ENCODE measurements at places on chromosomes 13 and 19.

GRCh38 chr13:87274209-87274819 lies 396.9 kb upstream of the SLITRK5 start:
- peak; percentile 77 for DNase-seq
- no peaks in the 10 kb centered on the region for H3K4me1 ChIP-seq
- H3K27me3 ChIP-seq = no peaks in the 10 kb centered on the region
- H3K36me3 ChIP-seq = no peaks in the 10 kb centered on the region

- H3K36me3 ChIP-seq = no peaks in the 10 kb centered on the region
- no peaks in the 10 kb centered on the region for H3K27me3 ChIP-seq
- no peak for DNase-seq
- H3K27ac ChIP-seq = no peak overlapping the region
Measured at GRCh38 chr13:94712812-94713560, 641 bp upstream of the SOX21 start.

DNA sequence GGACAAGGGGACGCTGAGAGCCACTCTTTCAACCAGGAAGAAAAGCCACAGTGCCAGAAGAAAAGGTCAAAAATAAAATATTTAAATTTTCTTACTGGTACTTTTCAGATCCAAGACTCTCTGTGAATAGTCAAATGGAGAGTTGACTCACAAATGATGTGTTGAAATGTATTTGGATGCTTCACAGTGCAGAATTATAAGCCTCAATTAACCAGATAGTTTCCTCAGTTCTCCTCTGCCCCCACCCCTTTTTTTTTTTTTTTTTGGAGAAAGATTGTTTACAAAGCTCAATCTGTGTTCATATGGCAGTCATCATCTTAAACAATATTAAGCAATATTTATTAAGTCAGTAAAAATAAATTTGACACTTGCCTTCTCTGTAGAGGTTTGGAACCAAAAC lies 470.8 kb downstream of the FGF9 start:
- H3K27ac ChIP-seq = no peak overlapping the region
- H3K4me3 ChIP-seq = no peak overlapping the region
- DNase-seq = no peak
- H3K4me1 ChIP-seq = no peaks in the 10 kb centered on the region

GRCh38 chr19:15874821-15875474 lies 22.9 kb downstream of the CYP4F2 start:
- no peaks in the 10 kb centered on the region for H3K36me3 ChIP-seq
- H3K27ac ChIP-seq = no peak overlapping the region
- H3K4me3 ChIP-seq = no peak overlapping the region
- no peaks in the 10 kb centered on the region for H3K4me1 ChIP-seq

GRCh38 chr13:40692946-40693345 lies 26.5 kb upstream of the FOXO1 start:
- H3K4me1 ChIP-seq = peaks cover 5% of the 10 kb centered on the region
- no peaks in the 10 kb centered on the region for H3K36me3 ChIP-seq
- H3K4me3 ChIP-seq = no peak overlapping the region
- peak; percentile 29 for DNase-seq
- H3K27ac ChIP-seq = no peak overlapping the region
- H3K27me3 ChIP-seq = no peaks in the 10 kb centered on the region

DNA sequence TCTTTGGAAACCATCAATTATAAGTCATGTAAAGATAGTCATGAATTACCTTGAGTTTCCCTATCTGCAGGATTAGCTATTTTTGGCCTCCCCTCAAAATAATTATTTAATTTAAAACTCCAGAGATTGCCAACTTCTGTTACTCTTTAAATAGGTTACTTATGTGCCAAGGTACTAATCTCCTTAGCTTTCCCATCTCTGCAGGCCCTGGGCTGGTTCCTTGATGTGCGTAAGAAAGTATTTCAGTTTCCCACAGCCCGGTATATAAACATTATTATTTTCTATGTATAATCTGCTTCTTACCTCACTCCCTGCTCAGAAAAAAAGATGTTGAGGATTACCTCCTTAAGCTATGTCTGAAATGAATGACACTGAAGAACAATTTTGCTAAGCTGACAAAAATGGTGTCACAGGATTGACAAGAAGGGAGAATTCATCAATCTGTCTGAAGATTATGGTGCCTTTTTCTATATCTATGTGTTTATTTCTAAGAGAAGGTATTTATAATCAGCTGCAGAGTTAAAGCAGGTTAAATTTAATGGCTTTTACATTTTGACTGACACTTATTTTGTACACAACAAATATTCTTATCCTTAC lies 1697.2 kb upstream of the PCDH20 start:
- H3K27ac ChIP-seq = no peak overlapping the region
- no peak for DNase-seq
- no peaks in the 10 kb centered on the region for H3K27me3 ChIP-seq
- no peaks in the 10 kb centered on the region for H3K4me1 ChIP-seq
- no peaks in the 10 kb centered on the region for H3K36me3 ChIP-seq

GRCh38 chr19:2228157-2229030 lies 7.7 kb downstream of the PLEKHJ1 start:
- DNase-seq = no peak
- H3K4me1 ChIP-seq = no peaks in the 10 kb centered on the region
- H3K4me3 ChIP-seq = no peak overlapping the region
- no peaks in the 10 kb centered on the region for H3K27me3 ChIP-seq

DNA sequence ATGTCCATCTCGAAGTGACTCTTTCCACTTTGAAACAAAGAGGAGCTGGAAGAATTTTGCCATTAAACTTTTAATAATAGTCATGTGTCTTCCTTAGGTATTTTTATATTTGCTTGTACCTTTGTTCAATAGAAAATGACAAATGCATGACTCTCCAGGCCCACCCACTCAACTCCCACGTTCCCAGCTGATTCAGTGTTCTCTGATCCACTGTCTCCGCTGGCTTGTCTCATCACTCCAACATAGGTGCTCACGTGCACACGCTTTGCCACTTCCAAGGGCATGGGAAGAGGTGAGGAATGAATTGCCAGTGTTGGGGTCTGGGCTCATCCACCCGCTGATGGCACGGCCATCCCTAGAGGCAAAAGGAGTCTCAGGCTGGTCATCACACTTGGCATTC lies 24.5 kb downstream of the RASL11A start:
- no peaks in the 10 kb centered on the region for H3K36me3 ChIP-seq
- no peak overlapping the region for H3K4me3 ChIP-seq
- H3K4me1 ChIP-seq = no peaks in the 10 kb centered on the region
- H3K27me3 ChIP-seq = peaks cover 44% of the 10 kb centered on the region
- H3K27ac ChIP-seq = no peak overlapping the region

- H3K4me1 ChIP-seq = no peaks in the 10 kb centered on the region
- no peak for DNase-seq
- H3K27me3 ChIP-seq = no peaks in the 10 kb centered on the region
- H3K4me3 ChIP-seq = no peak overlapping the region
- no peak overlapping the region for H3K27ac ChIP-seq
- H3K36me3 ChIP-seq = no peaks in the 10 kb centered on the region
Measured at GRCh38 chr13:43877766-43878165, 1.8 kb downstream of the CCDC122 start.

GRCh38 chr13:39106216-39107005 lies 68.2 kb downstream of the NHLRC3 start:
- H3K4me1 ChIP-seq = peaks cover 64% of the 10 kb centered on the region
- no peak overlapping the region for H3K4me3 ChIP-seq
- H3K36me3 ChIP-seq = no peaks in the 10 kb centered on the region

DNA sequence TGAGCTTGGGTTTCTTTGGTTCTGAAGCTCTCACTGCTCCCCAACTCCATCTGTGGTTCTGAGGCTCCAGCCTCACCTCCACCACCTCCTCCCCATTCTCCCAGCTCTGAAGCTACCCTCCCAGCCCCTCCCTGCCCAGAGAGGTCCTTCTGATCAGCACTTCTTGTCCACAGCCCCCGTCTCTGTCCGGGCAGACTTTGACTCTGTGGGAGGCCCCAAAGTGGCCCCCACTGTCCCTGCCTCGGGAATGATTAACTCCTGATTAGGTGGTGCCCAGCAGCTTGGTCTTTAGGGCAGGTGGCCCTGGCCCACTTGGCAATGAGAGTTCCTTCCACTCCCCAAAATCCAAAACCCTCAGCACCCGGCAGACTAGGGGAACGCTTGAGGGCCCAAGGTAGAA lies 14.4 kb downstream of the EVI5L start:
- H3K36me3 ChIP-seq = no peaks in the 10 kb centered on the region
- H3K27me3 ChIP-seq = no peaks in the 10 kb centered on the region
- H3K27ac ChIP-seq = no peak overlapping the region
- no peak overlapping the region for H3K4me3 ChIP-seq

DNA sequence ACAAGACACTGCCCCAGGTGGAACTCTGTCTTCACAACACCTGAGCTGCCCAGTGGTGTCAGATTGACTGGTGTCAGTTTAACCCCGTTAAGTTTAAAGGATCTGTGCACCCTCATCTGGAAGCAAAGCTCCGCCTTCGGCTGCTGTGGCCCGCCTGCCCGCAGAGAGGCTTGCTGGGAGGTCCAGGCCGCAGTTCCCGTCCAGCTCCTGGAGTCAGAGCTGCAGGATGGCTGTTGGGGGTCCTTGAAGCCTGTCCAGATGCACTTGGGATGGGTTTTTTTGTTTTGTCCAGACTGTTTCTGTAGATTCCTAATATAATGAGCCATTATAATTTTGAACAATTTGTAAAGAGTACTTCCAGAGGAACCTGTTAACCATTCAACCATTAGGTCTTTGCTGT lies 16.1 kb downstream of the CUL4A start:
- H3K4me1 ChIP-seq = no peaks in the 10 kb centered on the region
- DNase-seq = no peak
- peaks cover 16% of the 10 kb centered on the region for H3K36me3 ChIP-seq
- H3K27me3 ChIP-seq = no peaks in the 10 kb centered on the region
- no peak overlapping the region for H3K4me3 ChIP-seq

DNA sequence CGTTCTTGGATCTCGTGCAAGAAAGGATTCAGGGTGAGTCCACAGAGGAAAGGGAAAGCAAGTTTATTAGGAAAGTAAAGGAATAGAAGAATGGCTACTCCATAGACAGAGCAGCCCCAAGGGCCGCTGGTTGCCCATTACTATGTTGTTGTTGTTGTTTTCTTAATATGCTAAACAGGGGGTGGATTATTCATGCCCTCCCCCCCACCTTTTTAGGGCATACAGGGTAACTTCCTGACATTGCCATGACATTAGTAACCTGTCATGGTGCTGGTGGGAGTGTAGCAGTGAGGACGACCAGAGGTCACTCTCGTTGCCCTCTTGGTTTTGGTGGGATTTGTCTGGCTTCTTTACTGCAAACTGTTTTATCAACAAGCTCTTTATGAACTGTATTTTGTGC lies 29.1 kb upstream of the PCDH9 start:
- H3K4me1 ChIP-seq = peaks cover under 1% of the 10 kb centered on the region
- no peak for DNase-seq
- no peak overlapping the region for H3K27ac ChIP-seq
- H3K36me3 ChIP-seq = no peaks in the 10 kb centered on the region
- no peak overlapping the region for H3K4me3 ChIP-seq

- H3K4me3 ChIP-seq = no peak overlapping the region
- peaks cover 27% of the 10 kb centered on the region for H3K36me3 ChIP-seq
- no peaks in the 10 kb centered on the region for H3K27me3 ChIP-seq
- no peak overlapping the region for H3K27ac ChIP-seq
Measured at GRCh38 chr19:44498988-44499387, 1.3 kb downstream of the ZNF180 start.

GRCh38 chr19:6101291-6101825 lies 8.9 kb downstream of the RFX2 start:
- H3K27me3 ChIP-seq = no peaks in the 10 kb centered on the region
- no peaks in the 10 kb centered on the region for H3K36me3 ChIP-seq
- no peak overlapping the region for H3K27ac ChIP-seq
- no peaks in the 10 kb centered on the region for H3K4me1 ChIP-seq

- no peaks in the 10 kb centered on the region for H3K36me3 ChIP-seq
- no peaks in the 10 kb centered on the region for H3K27me3 ChIP-seq
Measured at GRCh38 chr19:30214651-30215051, 157.5 kb upstream of the ZNF536 start.

- H3K36me3 ChIP-seq = no peaks in the 10 kb centered on the region
- no peak overlapping the region for H3K4me3 ChIP-seq
- DNase-seq = no peak
Measured at GRCh38 chr13:112634102-112634501, 46.1 kb upstream of the TUBGCP3 start.

DNA sequence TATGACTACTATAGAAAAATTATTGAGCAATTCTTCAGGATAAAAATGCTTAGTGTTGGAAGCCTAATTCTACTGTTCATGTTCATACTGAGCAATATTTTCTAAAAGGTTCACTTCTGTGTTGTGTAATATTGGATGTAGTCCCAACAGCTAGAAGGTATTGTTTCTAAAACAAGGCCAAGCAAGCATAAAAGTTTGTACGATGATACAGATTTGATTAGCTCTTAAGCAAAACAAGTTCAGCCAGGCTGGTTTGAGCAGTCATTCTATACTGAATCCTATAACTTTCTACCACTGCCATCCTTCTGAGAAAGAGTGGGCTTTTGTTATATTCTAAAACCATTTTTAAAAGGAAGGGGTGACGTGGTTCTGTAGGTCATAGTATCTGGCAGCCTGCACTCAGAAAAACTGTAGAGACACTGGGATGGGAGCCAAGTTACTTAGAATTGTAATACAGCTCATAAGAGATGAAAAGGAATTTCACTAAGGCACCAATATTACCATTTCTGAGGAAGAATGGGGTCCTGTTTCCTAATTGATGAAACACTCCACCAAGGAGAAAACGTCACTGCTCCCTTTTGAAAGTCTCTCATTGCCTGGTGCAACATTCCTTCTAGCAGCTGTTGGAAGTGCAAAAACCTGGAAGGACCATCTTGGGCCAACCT lies 275.0 kb upstream of the DACH1 start:
- no peaks in the 10 kb centered on the region for H3K27me3 ChIP-seq
- DNase-seq = no peak
- no peak overlapping the region for H3K4me3 ChIP-seq
- H3K27ac ChIP-seq = no peak overlapping the region
- H3K4me1 ChIP-seq = peaks cover 8% of the 10 kb centered on the region

DNA sequence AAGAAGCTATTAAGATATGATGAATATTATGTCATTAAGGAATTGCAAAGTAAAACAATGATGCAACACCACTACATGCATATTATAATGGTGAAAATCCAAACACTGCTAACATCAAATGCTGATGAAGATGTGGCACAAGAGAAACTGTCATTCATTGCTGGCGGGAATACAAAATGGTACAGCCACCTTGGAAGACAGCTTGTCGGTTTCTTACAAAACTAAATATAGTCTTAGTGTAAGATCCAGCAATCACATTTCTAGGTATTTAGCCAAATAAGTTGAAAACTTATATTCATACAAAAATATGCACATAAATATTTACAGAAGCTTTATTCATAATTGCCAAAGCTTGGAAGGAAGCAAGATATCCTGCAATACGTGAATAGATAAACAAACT lies 114.9 kb upstream of the EDNRB start:
- no peak for DNase-seq
- H3K27me3 ChIP-seq = no peaks in the 10 kb centered on the region
- no peaks in the 10 kb centered on the region for H3K36me3 ChIP-seq
- H3K27ac ChIP-seq = no peak overlapping the region
- H3K4me1 ChIP-seq = no peaks in the 10 kb centered on the region

DNA sequence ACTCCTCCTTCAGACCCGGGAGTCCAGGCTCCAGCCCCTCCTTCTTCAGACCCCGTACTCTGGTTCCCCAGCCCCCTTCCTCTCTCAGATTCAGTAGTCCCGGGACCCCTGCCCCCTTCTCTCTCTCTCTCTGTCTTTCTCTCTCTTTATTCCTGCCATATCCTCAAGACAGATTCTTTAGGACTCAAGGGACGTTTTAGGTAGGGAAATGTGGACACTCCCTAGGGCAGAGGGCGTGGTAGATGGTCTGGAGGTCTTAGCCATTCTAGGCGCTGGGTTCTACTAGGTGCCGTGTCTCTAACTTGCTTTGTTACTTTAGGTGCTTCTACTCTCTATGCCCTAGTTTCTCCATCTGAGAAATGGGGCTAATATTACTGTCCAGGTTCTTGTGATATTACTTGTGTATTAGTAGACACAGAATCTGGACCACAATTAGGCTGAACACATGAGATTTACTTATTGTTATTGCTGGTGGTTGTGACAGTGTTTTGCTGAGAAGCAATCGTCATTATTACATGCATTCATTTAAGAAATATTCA lies 751 bp upstream of the C19orf84 start:
- H3K27ac ChIP-seq = no peak overlapping the region
- H3K4me1 ChIP-seq = no peaks in the 10 kb centered on the region
- no peaks in the 10 kb centered on the region for H3K27me3 ChIP-seq
- H3K4me3 ChIP-seq = no peak overlapping the region

Data from SJCRH30 (cell line).